GM12865 (cell line): ENCODE measurements at places on chromosomes 4 and X.

- DNase-seq, result no peak
Observed at GRCh38 chr4:18930487-18930886, 908.9 kb upstream of the LCORL start.

GRCh38 chrX:16433021-16433420, 216.9 kb upstream of the S100G start:
- DNase-seq, result no peak

GRCh38 chr4:78331965-78332364, 219.6 kb upstream of the ANXA3 start:
- DNase-seq, result no peak

GRCh38 chr4:118898684-118899138, 10.1 kb downstream of the SYNPO2 start:
- DNase-seq, result no peak

GRCh38 chr4:144817081-144817480, 171.1 kb downstream of the HHIP start:
- no peak for DNase-seq

- no peak for DNase-seq
Observed at GRCh38 chrX:110180176-110180927, 137.5 kb downstream of the AMMECR1 start.

DNA sequence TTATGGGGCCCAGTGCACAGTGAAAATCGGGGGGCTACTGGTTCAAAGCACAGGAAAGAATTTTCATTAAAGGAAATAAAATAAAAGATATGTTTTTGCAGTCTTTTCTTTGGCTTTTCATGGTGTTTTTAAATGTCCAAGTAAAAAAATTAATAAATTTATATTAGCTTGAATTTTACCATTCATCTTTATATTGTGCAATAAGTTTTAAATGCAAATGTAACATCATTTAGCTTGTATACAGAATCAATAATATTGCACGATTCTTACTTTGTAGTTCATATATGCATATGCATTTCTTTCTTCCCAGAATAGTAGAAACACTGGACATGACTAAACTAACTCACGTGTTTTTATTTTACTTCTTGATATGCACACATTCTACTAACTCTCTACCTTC, 31.0 kb downstream of the AREG start:
- DNase-seq, result no peak

- DNase-seq, result no peak
Observed at GRCh38 chr4:9891740-9892139, 110.3 kb downstream of the DRD5 start.

- no peak for DNase-seq
Observed at GRCh38 chr4:154731756-154732155, 12.0 kb upstream of the LRAT start.

DNA sequence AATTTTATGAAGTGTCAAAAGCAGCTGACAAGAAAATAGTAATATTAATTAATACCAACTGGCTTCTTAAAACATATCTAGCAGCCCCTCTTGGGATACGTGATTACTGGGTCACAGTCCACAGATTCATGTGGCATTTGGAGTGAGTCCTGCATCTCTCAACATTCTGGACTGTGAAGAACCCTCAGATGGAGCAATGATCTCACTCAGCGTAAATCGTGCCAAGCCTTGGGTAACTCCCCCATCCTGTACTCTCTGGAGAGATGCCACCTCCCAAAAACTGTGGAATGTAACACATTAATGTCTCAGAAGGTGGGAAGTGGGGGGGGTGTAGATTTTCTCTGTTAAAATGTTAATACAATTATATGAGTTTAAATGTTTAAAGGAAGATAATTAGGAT, 118.2 kb upstream of the IQCM start:
- DNase-seq, result no peak

DNA sequence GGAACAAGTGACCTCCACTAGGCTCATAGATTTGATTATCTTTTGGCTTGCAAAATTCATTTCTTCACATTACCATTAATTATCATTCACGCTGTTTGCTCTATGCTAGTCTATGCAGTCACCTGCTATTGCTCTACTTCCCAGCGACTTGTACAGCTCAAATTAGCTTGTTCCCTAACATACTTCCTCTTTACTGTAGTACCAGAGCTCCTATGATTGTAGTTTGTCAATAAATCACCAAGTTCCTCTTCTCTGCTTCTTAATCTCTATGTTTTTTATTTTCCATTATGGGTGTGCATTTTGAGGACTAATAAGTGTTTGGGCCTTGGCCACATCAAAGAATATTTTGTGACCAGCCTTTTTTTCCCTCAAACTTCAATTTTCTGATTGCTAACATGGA, 6.2 kb upstream of the GSPT2 start:
- DNase-seq, result no peak

- peak; percentile 2 for DNase-seq
Observed at GRCh38 chrX:85243761-85244449, at the start of the genes SATL1 and ZNF711. Gene SATL1 (minus strand): TSS chrX:85243779. CDS start chrX:85108968, 134,811 bp downstream. Gene ZNF711 (plus strand): TSS chrX:85243991. CDS start chrX:85247573, 3,582 bp downstream.

DNA sequence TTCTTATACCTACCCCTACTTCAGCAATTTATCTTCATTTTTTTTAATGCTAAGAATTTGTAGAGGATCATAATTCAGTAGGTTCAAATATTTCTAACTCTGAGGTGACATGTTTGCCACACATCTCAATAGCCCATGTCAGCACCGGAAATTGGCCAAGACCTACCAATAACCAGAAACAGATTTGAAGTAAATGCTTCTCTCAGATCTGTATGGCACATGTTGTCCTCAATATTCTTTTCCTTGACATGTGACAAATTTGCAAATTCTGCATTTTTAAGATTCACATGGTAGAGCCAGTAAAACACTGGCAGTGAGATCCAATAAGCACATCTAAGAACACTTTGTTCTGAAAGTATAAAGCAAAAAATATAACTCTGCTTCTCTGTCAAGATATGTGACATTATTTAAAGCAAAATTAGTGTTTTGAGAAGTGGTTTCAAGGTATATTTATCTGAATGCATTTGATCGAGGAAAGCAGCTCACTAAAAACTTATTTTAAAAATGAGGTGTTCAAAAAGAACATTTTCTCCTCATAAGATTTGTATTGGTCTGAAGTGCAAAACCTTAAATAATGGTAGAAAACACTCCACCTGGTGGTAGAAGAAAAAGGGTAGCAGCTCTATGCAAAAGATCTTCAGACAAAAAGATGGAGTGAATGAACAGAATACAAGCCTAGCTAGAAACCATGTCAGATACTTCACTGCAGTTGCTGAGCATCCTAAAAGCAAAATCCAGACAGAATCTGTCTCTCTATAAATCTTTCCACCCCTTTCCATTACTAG, 513.8 kb upstream of the FAM241A start:
- DNase-seq, result peak; percentile 12

DNA sequence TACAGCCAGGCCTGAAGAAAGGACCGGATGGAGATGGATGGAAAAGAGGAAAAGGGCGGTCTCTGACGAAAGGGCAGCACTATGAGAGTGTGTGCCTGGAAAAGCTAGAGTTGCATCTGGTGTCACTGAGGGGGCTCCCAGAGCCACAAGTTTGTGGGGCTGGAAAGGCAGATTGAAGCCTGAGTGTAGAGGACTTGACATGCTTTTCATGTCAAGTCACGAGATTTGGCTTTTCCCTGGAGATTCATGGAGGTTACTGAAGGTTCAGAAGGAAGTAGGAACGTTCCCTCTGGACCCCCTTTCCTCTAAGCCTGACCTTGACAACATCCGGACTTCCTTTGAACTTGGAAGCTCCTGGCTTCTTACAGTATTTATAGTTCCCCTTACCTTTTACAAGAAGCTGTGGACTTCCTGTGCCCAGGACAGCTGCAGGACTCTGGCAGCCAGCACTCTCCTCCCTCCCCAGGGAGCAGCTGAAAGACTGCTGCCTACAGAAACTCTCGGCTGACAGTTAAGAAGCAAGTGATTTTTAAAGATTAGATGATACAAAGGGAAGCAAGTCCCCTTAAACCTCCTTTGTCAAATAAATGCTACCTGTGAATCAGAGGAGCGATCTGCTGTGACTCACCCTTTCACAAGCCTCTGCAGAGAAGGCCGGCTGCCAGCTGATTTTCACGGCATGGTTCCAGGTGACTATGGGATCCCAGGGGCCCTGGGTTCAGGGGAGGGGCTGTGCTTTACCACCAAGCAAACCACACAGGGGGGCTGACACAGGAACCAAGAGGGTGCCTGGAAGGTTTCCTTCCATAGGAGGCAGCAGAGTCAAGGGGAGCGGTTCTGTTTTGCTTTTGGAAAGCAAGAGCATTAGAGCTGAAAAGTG, 72.9 kb upstream of the STIM2 start:
- peak; percentile 9 for DNase-seq

DNA sequence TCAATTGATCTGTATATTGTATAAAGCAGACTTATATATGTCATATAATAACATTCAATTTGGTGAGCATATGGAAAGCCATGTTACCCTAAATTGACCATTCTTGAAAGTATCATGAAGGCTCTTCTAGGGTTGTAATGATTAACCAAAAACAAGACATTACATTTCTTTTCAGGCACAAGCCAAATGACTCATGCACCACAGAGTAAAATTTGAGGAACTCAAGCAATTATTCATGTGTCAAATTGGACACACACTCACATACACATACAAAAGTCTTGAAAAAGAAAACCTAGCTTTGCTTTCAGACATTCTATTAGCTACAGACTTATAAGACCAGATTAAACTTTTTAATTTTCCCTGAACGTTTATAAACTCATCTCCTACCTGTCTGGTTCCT, 146.5 kb upstream of the PCDH18 start:
- no peak for DNase-seq

DNA sequence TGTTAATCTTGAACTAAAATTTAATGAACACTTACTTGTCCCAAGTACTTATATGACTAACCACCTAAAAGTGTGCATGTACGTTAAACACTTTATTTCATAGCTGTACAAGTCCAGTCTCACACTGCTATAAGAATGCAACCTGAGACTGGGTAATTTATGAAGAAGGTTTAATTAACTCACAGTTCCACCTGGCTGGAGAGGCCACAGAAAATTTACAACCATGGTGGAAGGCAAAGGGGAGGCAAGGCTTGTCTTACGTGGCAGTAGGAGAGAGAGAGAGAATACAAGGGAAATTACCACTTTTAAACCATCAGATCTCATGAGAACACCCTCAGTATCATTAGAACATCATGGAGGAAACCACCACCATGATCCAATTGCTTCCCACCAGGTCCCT, 748.7 kb upstream of the HS3ST1 start:
- no peak for DNase-seq

DNA sequence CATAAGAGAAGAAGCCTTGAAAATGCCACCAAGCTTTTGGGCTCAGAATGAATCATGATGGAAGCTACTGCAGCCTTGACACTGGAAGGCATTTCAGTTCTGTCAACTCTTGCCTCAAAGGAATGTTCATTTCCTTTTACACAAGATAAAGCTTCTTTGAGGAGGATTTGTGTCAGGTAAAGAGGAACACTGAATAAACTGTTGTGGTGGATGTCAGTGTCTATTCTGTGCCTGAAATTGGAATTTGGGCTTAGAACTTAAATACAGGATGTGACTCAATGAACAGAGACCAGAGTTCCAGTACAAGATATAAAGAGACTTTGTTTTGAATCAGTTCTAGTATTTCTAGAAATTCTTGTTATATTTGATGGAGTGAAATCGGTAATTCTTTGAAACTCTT, 313.2 kb downstream of the PACRGL start:
- DNase-seq, result no peak

GRCh38 chrX:131783555-131784308, 239.4 kb upstream of the STK26 start:
- peak; percentile 34 for DNase-seq

- no peak for DNase-seq
Observed at GRCh38 chr4:145034727-145035211, 63.2 kb downstream of the ANAPC10 start.

- DNase-seq, result no peak
Observed at GRCh38 chr4:90990284-90990683, 863.1 kb downstream of the CCSER1 start.

GRCh38 chrX:148755111-148755510, 254.7 kb downstream of the AFF2 start:
- DNase-seq, result no peak

GRCh38 chrX:1468250-1468772, 15.6 kb upstream of the ASMTL start:
- peak; percentile 78 for DNase-seq

GRCh38 chr4:103308248-103308561, 110.1 kb upstream of the CENPE start:
- DNase-seq, result no peak

DNA sequence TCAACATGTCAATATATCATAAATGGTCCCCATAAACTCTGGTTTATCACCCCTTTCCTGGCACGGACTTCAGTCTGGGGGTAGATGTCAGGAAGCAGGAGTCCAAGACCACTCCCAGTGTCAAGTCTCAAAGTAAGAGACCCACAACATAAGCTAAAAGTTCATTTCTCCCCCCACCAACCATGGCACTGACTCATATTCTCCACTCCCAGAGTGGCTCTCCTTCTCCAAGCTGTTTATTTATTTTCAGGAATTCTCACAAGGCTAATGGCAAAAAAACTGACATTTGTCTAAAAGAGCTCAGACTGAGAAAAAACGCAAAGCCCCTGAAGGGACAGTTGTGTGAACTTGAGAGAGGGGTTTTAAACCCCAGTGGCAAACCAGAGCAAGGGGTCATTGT, 217.0 kb downstream of the RAB28 start:
- no peak for DNase-seq

DNA sequence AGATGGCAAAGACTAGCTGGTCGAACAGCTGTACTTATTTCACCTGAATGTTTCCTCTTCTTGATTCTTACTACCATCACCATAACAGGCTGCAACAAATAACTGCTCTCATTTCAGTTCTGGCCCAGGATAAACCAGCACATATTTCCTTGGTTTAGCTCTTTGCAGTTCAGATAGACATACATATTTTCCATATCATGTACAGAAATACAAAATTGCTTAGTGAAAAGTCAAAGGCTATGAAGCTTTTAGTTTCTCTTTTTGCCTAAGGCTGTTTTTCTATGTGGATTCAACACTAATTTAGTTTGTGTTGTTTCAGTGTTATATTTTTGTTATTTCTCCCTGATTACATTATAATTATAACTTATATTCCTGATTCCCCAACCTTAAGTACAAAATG, 103.6 kb upstream of the BMP3 start:
- no peak for DNase-seq

- no peak for DNase-seq
Observed at GRCh38 chr4:127047930-127048329, 584.8 kb upstream of the INTU start.

- no peak for DNase-seq
Observed at GRCh38 chr4:81180916-81181315, 34.1 kb downstream of the PRKG2 start.

GRCh38 chr4:1493540-1494287, 87.5 kb upstream of the NKX1-1 start:
- no peak for DNase-seq

GRCh38 chrX:39472161-39472560, 625.6 kb downstream of the BCOR start:
- DNase-seq, result no peak
